Cerebellar nuclear complex (tissue), 1 donor: ENCODE measurements at places on chromosomes 1 and 21.

DNA sequence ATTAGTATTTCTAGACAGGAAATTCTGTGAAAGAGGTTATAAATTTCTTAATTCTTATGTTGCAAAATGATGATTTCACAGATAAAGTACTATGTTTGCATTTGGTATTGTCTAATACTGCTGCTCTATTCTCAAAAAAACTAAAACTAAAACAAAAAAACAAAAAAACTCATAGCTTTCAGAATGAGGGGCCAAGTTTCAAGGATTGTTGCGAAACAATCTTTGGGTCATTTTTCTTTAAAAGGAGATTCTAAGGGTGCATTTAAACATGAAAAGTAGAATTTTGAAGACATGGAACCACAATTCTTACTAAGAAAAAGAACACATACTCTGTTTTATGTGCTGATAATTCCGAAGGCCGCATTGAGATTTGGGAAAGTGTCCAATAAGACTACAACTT, 645.1 kb downstream of the ADGRL2 start:
- DNase-seq = no peak

DNA sequence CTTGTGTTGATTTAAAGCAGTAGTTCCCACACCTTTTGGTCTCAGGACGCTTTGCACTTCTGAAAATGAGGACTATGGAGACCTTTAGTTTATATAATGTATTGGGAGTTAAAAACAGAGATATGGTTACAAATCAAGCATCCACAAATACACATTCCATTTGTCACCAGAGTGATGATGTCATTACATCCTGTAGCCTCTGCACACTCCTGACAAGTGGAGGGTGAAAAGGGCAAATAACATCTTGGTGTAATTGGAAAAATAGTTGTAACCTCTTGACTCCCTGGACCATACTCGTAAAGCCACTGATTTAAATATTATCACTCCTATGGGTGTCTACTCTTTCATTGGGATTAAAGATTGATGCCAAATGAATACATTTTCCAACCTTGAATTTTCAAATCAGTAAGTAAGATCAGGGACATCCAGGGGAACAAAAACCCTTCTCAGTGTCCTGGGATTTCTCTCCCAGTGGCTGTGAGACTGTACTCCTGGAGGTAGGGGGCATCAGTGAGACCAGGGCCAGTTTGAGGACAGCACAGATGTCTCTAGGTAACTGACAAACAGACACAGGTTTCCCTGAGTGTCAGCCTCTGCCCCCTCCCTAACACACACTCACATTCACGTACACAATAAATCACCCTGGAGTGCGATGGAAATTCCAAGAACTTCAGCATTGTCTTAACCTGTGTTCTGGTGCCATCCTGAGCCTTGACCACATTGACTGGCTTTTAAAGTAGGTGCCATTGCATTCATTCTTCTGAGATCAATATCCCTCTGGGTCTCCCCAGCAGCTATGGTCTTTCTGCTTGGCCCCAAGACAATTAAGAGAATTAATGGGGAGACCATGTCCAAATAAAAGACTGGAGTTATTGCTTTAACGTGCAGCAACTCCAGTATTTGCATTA, 63.0 kb downstream of the NR5A2 start:
- no peak for DNase-seq

DNA sequence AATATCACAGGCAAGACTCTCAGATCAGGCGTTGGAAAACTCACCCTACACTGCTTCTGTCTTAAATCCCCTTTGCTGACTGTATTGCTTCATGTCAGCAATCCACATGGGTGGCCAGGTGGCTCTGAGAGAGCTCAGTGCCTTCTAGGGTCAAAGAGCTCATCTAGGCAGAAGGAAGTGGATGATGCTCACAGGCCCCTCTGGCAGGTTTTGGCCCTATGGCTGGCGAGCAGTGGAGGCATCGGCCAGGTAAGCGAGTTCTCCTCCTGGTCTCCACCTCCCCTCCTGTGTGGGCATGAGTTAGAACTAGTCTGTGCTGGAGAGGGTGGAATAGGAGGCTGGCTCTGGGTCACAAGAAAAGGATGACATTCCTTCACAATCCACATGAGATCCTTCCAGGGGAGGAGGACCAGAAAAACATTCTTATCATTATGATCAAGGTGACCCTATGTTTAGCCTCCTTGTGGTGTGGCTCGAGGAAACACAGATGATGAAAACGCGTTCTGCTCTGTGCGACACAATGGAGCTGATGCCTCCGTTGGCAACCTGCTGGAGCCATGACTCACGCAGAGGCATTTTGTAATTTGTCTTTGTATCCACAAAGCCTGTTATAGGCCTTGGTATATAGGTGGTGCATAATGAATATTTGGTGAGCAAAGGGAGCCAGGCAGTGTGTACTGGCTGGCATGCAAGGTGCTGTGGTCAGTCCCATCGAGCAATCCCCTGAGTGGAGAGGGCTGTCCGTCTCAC, 264.6 kb upstream of the RAB4A start:
- DNase-seq = no peak

GRCh38 chr21:38965241-38965640, 159.5 kb downstream of the ETS2 start:
- no peak for DNase-seq

DNA sequence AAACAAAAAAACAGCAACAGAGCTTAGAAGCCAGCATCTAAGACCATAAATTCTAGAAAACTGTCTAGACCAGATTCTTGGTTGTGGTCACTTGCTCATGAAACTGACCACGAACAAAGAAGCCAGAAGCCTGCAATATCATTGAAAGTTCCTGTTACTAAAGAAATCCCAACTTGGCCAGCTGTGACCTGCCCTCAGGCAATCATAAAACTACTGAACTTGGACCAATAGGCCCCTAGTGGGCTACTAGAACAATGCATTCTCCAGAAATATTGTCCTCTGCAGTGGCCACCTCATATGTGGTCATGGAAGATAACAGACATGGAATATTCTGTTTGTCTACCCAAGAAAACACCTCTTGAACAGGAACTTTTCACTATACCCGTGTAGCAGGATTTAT, 87.7 kb downstream of the SPATA17 start:
- DNase-seq = no peak

DNA sequence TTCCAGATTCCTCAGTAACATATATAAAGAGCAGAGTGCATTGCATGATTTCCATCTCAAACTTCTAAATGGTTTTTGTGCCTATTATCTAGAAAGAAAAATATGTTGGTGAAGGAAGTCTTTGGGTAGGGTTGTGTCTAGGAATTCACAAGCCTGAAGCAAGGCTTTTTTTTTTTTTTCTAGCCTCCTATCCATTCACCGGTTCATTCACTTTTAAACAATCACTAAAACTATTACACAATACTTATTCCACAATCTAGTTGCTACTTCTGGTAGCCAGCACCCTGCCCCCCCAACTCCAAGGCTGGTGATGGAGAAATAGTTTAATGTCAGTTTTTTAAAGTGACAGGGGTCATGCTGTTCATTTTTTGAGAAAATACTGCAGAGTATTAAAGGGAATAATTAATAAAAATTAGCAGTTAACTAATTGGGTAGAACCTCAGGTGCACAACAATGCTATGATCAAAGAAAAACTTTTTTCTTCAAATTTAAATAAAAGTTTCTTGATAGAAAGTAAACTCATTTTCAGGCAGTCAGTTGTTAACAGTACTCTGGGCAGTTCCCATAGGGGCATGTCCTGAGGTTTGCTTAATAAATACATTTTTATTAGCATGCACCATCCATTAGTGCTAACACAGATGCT, 10.9 kb downstream of the IRF2BP2 start:
- DNase-seq = no peak

DNA sequence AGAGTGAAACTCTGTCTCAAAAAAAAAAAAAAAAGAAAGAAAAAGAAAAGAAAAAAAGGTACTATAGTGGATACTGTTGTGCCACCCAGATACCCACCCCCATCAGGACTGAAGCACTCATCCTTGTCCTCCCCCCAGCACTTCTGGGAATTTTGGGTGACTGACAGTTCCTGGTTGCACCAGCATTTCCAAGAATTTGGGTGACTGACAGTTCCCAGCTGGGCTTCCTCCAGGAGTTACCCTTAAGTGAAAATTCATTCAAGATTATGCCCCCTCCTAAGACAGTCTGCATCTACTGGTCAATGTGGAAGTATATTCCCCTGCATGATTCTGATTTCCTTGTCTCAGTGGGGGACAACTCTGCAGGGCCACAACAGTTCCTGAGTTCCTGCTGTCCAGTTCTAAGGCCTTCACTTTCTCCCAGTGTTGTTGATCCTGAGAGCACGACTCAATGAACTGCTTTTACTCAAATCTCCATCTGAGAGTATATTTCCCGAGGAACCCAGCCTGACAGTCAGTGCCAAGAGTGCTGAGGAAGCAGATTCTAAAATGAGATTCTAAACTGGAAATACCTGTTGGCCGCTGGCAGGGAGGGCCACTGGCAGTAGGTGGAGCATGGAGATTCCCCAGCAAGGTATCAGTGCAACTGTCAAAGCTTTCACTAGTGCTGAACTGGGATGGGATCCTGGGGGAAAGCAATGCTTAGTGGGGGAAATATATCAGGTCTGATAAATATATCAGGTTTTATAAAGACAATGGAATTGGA, 18.5 kb downstream of the RIIAD1 start:
- DNase-seq = no peak

DNA sequence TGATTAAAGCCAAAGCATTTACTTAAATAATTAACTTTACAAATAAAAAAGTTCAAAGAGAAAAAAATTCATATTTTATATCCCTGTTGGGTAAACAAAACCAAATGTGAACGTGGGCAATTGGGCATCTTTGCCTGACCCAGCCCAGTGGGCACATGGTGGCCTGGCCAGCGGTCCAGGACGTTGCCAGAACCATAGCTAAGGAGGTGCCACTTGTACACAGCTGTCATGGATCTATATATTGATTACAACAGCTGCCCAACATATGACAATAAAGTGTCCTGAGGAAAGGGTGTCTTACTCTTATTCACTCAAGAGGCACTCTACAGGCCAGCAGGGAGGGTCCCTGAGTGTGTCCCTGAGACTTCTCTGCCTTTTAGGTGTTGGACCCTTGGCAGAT, 78.5 kb downstream of the BCAR3 start:
- DNase-seq = no peak

DNA sequence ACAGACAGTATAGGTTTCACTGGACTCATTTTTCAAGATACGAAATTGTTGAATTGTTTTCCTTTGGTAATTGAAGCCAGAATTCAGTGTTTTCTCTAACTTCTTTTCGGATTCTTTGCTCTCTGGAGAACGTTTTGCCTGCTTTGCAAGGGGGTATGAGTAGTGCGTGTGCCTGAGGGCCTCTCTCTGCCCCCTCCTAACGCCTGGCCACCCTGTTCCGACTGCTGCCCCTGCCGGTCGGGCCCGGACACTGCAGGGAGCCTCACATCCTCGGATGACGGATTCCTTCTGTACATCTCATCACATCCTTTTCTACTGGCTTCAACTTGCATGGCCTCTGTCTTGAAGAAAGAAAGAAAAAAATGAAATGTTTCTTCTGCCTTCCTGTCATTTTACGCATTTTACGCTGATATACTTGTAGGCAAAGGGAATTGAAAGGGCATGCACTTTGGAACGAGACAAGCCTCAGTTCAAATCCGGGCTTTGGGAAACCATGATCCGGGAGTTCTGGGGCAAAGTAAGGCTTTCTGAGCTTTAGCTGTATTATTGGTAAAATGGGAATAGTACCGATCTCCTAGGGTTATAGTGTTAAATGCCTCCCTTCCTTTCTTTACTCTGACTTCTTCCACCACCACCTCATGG, 65.1 kb downstream of the DISC1 start:
- DNase-seq = no peak

- no peak for DNase-seq
Observed at GRCh38 chr1:117368116-117369108, 1.2 kb downstream of the MAN1A2 start.

DNA sequence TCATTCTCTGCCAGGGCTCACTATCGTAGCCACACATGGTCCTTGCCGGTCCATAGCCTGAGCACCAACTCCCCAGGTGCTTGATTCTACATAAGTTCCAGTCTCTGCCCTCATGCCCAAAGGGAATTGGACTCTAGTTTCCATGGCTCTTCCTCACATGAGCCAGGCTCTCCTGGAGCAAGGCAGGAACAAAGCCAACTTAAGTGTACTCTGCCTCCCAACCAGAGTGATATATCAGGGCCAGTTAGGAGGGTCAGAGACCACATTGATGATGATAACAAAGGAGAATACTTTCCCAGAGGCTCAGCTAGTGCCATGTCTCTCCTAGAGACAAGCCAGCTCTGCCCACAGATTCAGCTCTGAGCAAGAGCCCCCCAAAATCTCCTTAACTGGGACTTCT, 70.9 kb downstream of the ERI3 start:
- no peak for DNase-seq

GRCh38 chr1:6099787-6100765, 54.4 kb downstream of the KCNAB2 start:
- DNase-seq = no peak

DNA sequence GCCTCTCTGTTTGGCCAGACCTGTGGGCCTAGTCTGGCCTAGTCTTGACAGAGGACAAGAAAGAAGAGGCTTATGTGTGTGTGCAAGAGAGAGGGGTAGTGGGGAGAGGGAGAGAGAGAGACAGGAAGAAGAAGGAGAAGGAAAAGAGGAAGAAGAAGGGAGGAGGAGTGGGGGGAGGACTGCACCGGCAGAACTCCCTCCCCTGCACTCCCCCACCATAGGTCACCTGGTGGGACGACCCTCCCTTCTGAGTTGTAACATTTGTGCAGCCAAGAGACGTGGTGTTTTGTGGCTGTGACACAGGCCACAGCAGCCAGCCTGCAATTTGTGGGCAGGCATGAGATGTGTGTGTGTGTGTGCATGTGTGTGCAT, 4.3 kb downstream of the INAVA start:
- DNase-seq = no peak

DNA sequence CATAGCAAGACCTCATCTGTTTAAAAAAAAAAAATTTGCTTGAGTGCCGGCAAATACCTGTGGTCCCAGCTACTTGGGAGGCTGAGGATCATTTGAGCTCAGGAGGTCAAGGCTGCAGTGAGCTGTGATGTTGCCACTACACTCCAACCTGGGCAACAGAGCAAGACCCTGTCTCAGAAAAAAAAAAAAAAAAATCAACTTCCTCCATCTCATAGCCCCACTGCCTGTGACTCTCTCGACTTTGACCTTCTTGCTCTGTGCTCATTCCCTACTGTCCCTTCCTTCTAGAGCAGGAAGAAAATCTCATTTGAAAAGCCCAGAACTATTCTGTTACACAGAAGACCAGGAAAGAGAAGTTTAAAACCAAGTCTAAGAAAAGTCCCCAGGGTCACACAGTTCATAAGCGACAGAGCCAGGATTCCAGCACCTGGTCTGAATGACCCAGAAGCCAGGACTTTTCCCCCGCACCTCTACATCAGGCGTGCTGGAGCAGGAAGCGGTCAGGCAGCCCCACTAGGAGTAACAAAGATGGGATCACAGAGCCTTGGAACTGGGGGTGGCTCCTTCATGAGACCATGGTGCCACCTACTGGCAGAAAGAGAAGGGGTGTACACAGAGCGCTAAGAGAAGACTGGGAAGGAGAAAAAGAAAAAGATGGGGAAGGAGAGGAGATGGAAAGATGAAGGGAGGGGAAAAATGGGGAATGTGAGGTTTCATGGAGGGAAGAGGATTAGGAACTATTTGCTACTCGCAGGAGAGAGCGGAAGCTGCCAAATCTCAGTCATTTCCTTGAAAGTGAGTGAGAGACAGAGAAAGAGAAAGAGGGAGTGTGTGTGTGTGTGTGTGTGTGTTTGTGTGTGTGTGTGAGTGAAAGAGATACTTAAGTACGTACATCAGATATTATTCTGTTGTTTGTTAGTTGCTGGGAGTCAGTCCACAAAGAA, 3.1 kb upstream of the P3R3URF start:
- DNase-seq = peak; percentile 65

GRCh38 chr1:32742199-32742947, 39.8 kb upstream of the SYNC start:
- DNase-seq = no peak

GRCh38 chr1:215661033-215661432, 93.9 kb downstream of the KCTD3 start:
- DNase-seq = no peak
